ENCODE measurements at places on chromosomes 6 and 20. TPM values are rescaled to one million over a fixed set of nuclear protein-coding genes. Genes with fewer than 3 reads are reported as not detected.

The CST5 gene
- total RNA-seq: 0.93 TPM

The TREM1 gene
- total RNA-seq: not detected

The DOK5 gene
- not detected for total RNA-seq

The PROKR2 gene
- total RNA-seq: not detected

The RIPPLY2 gene
- not detected for total RNA-seq

DNA sequence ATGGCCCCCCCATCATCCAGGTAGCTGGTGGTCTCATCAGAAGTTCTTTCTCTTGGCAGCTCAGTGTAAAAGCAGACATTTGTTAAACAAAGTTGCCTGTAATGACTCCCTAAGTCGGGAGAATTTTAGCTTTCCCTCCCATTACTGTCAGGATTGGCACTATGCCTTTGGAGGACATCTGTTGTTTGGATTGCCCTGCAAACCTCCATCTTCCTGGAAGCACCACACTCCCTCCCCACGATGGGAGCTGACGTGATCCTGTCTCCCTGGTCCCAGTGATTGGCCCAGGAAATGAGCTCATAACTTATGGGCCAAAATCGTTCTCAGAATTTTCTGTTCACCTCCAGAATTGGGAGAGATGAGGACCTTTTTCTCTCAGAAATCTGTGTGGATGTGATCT, 42.6 kb upstream of the CNR1 start:
- DNase-seq: no peak

DNA sequence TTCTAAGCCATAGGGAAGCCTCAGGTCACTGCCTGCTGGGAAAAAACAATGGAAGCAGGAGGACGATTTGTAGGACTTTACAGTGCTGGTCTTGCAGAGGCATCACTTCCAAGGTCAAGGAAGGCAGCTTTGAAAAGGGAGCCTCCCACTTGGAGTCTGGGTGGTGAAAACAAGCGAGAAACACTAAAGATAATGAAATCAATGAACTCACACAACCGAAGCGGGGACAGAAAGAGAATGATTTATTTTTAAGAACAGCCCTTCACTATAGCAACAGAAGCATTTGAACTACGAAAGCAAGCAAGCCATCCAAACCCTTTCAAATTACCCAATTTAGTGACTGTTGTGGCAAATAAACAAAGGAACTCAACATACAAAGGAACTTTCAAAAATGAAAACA, 227.5 kb downstream of the THBS2 start:
- no peak for DNase-seq

DNA sequence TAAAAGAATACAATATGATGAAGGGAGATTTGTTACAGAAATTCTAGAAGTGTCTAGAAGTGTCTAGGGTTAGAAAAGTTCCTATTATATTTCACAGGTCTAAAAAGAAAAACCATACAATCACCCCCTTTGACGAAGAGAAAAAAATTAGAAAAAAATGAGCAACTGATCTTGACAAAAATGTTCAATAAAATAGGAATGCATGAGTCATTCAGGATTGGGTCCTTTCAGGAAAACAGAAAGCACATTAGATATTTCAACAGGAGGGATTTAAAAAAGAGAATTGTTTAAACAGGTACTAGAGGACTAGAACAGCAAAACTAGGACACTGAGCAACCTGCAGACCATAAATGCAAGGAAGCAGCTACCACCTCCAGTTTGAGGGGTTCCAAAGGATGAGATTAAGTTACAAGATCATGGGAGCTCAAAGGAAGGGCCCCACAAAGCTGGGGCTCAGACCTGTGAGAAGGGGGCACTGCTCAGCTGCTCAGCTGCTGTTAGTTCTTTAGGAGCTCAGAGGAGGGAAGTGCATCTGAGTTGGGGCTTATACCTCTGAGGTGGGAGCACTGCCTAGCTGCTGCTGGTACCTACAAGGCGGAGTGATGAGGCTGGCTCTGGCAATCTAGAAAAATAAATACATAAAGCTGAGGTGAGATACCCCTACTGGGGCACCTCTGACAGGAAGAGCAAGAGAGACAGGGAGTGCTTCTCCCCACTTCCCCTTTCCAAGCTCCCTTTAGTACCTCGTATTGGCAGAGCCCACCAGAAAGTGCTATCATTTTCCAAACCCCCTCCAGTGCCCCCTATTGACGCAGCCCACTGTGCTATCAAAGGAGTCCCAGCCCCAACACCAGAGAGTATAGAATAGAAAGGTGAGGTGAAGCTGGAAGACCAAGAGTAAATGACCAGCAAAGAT, 27.1 kb upstream of the BEND6 start:
- DNase-seq: no peak

DNA sequence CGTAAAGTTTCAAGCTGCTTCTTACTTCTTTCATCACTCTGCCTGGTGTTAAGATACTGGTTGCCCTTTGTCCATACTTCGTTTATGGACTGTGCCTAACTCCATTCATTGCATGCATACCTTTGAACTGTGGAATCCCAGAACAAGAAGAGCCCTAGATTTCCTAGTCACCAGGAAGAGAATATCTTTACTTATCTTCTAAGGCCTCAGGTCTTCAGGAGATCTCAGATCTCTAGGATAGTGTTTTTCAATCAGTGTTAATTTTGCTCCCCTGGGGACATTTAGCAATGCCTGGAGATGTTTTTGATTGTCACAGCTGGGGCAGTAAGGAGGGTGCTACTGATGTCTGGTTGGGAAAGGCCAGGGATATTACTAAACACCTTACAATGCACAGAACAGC, 35.5 kb upstream of the GJA1 start:
- DNase-seq: no peak

GRCh38 chr6:147642458-147642857, 134.0 kb downstream of the SAMD5 start:
- DNase-seq: peak; percentile 53

- no peak for DNase-seq
Measured at GRCh38 chr20:60206259-60206658, 248.0 kb downstream of the CDH26 start.

GRCh38 chr6:161422710-161423680, 149.1 kb upstream of the AGPAT4 start:
- DNase-seq: no peak

DNA sequence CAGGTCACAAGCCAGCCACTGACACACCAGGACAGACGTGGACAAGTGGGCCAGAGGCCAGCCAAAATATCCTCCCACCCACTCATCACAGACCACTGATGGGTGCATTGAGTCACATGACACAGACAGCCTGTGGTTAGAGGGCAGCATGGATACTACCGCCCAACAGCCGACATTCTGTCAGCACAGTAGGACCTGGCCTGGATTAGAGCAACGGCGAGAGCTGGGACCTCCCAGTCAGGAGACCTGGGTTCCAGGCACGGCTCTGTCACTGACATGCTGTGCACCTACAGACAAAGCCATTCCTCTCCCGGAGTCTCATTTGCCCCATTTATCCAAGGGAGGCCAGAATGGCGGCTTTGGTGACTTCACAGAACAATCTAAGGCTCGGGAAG, 8.0 kb downstream of the ZNF335 start:
- DNase-seq: no peak

- no peak for DNase-seq
Measured at GRCh38 chr6:87636315-87636714, 46.4 kb downstream of the ORC3 start.

DNA sequence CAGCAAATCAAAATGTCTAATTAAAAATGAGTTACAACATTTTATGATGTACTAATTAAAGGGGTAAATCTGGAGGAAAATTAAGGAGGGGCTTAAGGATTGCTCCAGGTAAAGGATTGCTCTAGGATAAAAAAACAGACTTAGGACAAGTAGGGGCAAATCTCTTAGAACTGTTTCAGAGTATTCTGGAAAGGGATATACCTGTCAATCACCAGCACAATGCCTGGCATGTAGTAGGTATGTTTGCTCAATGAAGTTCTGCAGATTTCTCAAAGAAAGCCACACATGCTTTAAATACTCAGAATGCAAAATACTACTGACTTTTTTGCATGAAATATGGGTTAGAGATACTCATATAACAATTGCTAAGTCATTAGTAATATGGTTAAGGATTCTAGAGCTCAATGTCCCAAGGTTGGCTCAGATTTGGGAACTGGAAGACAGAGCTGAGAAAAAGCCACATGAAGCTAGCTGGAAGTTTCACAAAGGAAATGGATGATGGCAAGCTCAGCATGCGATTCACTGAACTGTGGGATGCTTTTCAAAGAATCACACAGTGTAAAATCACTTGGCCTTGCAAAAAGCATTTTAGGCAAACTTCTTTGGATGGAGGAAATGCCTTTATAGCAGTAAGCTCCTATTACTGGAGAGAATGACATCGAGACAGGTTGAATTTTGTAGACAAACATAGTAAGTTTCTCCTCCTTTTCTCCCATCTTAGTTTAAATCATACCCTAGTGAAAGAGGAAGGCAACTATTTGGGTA, 72.8 kb downstream of the MAP3K5 start:
- DNase-seq: no peak

DNA sequence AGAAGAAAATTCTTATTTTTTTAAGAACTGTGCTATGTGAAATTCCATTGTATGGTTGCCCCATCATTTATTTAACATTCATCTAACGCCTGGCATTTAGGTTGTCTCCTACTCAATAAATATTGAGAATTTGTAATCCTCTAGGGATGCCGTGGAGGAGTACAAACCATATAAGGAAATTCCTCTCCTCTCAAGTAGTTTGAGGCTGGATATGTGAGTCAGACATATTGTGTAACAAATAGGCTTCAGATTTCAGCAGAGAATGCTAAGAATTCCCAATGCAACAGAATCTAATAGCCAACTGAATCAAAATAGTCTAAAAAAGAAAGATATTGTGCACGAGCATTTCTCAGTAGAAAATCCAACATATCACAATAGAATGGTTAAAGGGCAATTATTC, 174.7 kb downstream of the OTOR start:
- DNase-seq: peak; percentile 80

- DNase-seq: peak; percentile 52
Measured at GRCh38 chr6:53979468-53980067, 131.7 kb upstream of the MLIP start.

DNA sequence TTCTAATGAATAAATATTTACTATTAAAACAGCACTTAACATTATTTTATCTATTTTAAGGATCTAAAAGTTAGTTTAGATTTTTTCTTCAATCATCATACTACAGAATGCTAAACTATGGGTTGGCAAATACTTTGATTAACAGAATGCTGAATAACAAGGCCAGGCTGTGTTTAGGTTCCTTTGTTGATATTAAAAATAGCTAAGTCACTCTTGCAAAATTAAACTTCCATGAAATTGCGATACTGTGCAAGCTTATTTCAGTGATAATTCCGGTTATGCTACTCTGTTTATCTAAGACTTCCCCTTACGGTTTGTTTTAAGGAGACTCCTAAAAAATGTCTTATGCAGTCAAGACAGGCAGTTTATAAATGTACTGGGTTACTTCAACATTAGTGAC, 2.8 kb downstream of the RNF24 start:
- peak; percentile 91 for DNase-seq

DNA sequence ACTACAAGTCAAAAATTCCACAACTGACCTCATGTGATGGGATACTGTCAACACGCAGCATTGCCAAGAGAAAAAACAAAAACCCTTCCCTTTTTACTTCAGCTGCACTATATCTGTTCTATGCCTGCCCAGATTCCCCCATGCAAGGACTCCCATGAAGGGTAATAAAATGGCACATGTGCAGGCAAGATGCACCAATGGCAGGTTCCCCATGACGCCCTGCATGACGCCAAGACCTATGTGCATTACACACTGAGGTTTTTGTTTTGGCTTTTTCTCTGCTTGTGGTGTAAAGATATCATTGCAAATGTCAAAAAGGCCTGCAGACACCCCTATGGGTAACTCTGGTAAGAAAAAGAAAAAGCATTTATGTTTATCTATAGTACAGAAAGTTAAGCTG, 403.4 kb downstream of the HDGFL1 start:
- no peak for DNase-seq

- DNase-seq: no peak
Measured at GRCh38 chr20:33407796-33408195, 6.5 kb upstream of the CDK5RAP1 start.

- no peak for DNase-seq
Measured at GRCh38 chr6:8551993-8552392, 116.6 kb upstream of the SLC35B3 start.

- DNase-seq: no peak
Measured at GRCh38 chr20:41137614-41138474, 501 bp downstream of the PLCG1 start.

DNA sequence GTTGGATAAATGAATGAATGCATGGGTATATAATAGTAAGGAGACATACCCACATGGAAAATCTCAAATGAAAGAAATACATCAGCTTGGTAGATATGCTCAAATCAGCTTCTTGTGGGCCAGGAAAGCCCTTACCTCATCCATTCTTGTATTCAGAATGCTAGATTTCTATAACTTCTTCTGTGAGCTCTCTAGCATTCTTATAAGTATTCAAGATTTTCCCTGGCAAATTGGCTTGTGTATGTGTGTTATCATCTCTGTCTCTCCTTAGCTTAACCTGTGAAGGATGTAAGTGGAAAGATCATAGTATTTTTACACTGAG, 100.8 kb downstream of the OR2B2 start:
- DNase-seq: no peak

GRCh38 chr6:41536795-41537758, 9.1 kb upstream of the FOXP4 start:
- DNase-seq: peak; percentile 79

DNA sequence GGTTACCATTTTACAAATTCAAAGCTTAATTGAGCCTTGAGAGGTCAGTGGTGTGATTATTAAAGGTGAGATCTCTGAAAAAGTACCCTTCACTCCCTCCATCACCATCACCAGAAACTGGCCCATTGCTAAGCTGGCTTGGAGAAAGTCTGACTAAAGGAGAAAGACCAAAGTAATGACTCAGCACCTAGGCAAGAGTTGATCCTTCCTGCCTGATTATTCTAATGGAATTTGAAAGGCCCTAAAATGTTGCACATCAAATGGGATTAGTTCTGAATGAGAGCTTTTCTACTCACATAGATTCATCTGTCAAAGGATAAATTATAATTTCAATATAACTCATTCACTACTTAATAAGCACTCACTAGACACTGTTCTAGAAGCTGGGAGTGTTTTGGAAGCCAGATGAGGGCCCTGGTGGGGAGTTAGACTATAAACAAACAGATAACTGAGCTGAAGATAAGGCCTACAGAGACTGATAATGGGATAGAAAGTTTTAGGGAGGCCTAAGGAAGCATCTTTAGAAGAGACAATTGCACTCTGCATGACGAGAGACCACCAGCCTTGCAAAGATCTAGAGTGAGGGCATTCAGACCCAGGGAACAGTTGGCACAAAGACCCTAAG, 366.7 kb downstream of the SYNE1 start:
- peak; percentile 43 for DNase-seq

DNA sequence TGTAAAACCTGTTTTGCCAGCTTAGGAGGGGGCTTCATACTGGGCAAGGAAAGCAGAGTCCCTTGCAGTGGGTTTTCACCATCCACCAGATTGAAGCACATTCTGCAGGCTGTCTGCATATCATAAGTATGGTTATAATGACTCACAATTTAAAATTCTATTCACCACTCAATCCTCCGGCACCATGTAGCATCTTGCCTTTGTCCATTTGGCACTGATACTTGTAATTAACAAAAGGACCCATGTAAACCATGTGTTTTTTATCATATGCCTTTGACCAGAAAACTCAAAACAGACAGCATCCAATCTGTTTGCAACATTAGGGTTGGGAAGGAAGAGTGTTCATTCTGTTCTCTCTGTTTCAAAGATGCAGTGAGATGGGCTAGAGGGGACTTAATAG, 3.0 kb downstream of the CD83 start:
- no peak for DNase-seq
